ENCODE measurements at places on chromosomes 2 and 18.

DNA sequence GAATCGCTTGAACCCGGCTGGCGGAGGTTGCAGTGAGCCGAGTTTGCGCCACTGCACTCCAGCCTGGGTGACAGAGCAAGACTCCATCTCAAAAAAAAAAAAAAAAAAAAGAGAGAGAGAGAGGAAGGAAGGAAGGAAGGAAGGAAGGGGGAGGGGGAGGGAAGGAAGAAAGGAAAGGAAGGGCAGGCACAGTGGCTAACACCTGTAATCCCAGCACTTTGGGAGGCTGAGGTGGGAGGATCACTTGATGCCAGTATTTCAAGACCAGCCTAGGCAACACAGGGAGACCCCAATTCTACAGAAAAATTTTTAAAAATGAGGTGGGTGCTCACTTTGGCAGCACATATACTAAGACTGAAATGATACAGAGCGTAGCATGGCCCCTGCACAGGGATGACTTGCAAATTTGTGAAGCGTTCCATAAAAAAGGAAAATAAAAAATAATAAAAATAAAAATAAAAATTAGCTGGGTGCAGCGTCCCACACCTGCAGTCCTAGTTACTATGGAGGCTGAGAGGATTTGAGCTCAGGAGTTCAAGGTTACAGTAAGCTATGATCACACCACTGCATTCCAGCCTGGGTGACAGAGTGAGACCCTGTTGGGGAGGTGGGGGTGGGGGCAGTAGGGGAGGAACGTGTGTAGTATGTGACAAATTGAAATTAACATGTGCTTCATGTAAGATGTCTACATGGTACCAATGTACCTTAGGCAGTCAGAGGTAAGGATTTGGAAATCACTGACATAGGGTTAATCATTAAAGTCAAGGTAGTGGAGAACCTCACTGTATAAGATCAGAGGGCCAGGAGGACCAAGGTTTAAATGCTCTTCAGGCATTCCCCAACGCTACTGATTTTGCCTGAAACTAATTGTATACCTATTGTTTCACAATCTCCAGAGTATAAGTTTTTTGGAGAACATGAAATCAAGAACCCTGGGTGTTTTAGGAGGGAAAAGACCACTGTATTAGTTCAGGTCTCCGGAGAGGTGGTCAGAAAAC lies 1.4 kb downstream of the WDCP start:
- no peak for DNase-seq

- DNase-seq: peak; percentile 49
These were observed 8.6 kb upstream of the PLEKHM3 start for GRCh38 chr2:208033701-208034502.

GRCh38 chr18:74399091-74399887 lies 57.8 kb downstream of the DIPK1C start:
- no peak for DNase-seq

GRCh38 chr18:76463872-76464271 lies 31.2 kb downstream of the ZNF516 start:
- DNase-seq: no peak

DNA sequence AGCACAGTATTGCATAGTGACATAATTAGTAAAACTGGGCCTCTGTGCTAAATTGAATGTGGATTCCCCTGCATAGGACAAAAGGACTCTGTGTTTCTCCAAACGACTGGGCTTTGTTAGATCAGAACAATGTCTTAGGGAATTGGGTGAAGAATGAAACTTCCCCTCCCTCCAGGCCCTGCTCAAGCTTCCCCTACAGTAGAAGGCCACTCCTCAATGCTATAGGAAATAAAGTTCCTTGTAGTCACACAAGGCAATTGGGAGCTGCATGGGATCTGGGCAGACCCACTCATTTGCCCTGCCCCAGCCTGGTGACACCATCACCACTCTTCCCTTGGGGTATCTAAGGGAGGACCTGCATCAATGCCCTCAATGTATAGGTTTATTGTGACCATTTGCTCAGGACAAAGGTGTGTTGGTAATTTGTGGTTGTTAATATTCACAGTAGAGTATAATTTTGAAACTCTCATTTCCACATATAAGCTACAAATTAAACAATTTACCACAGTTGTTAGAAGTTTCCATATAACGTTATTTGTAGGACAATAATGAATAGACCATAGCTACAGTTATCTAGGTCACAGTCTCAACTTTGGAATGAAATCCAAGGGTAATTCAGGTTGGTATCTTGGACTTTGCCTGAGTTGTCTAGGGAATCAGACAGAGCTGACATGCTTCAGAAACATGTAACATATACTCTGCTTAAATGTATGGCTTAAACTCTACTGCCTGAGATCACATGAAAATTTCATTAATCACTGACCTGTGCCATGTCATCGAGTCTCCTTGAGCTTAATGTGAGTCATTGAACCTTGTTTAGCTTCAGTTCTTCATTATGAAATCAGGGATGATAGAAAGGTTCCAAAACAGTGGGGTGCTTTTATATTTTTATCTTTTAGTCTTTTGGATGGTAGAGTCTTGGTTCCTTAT lies 64.8 kb upstream of the DARS1 start:
- no peak for DNase-seq

GRCh38 chr2:218679119-218679518 lies 7.2 kb downstream of the STK36 start:
- DNase-seq: peak; percentile 50

DNA sequence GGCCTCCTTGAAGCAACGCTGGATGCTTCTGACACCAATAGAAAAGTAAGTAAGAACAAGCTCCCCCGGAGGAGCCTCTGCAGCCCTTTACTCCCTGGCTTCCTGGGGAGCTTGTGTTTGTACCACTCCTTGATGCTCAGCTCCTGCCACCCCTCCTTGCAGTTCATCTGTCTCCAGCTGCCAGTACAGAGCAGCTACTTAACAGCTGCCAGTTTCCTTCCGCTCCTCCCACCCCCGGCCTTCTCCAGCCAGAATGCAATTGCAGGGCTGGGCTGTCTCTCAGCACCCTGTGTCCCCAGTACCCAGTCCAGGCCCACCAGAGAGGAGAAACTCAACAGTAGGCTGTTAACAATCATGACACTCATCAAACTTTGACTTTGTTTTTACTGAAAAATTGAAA lies 109.4 kb downstream of the AOX1 start:
- no peak for DNase-seq

DNA sequence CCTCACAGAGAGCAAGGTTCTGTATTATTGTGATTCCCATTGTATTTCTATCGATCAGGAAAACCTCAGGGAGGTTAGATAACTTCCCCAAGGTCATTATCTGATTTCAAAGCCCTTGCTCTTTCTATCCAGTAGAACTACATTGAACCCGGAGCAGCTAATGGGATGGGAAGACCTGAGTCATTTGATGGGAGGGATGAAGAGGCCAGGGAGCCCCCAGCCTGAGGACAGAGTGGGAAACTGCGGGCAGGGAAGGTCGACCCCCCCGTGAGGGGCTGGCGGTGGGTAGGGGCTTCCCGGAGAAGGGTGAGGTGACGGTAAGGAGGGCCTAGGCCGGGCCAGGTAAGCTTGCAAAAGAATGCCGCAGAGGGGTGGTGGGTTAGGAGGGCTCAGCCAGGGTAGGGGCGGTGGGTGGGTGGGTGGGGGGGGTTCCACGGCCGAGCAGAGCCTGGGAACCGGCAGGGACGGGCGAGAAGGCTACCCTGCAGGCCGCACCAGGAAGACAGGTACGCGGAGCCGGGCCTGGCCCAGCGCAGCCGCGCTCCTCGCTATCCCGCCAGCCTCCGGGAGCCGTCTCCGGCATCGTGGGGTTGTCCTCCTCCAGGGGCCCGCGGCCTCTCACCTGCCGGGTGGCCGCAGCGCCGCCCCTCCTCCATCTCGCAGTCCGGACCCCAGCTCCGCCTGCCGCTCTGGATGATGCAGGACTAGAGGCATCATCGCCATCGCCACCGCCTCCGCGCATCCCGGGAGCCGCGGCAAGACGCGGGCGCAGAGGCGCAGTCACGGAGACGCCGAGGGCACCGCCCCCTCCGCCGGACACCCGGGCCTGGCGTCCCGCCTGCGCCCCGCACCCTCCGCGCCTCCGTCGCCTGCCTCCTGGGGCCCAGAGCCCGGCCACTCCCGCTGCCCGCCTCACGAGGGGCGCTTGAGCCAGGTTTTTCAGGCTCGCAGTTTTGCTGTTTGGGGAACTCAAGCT lies at the start of gene GPR75:
Gene GPR75, minus strand, starts transcription at position 762 of the 976 bp plus-strand sequence. CDS start 5,211 bp downstream, outside the sequence.
- no peak for DNase-seq

- DNase-seq: no peak
These were observed 2008.4 kb upstream of the PIK3C3 start for GRCh38 chr18:39946623-39947061.

- peak; percentile 14 for DNase-seq
These were observed 61.5 kb upstream of the CYP20A1 start for GRCh38 chr2:203177361-203177760.

DNA sequence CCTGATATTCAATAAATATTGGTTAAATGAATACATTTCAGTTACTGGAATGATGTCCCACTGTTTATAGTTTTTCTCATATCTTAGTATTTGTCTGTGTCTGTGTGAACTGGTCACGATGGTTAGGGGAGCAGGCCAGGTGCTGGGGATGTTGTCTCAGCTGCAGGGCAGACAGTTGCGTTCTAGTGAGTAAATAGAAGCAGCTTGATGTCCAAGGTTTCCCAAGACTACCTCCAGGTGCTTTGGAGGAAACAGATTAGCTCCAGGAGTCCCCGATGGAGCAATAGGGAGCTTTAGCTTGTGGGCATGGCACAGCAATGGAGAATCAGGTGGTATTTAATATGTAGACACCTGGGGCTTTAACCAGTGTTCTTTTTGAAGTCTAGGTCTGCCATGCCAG lies 75.5 kb downstream of the GULP1 start:
- DNase-seq: no peak

DNA sequence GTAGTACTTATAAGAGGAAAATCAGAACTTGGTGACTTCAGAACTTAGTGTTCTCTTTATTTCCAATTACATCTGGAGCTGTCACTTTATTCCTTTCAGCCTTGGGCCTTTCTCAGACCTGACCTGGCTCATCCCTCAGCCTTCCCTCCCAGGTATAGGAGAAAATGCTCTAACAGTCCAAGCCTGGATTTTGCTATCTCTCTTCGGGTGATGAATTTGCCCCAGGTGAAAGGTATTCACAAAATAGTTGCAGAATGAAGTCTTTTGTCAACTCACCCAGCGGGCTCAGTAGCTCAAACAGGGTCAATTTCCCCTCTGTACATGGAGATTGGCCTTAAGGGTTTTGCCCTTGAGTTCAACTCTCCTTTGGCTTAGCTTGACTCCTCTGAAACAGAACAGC lies 12.0 kb downstream of the NRP2 start:
- no peak for DNase-seq

- no peak for DNase-seq
These were observed 413.7 kb upstream of the FAM98A start for GRCh38 chr2:34012715-34013302.

GRCh38 chr2:222268311-222268990 lies 30.3 kb downstream of the PAX3 start:
- DNase-seq: no peak

- DNase-seq: no peak
These were observed 147.7 kb upstream of the HS6ST1 start for GRCh38 chr2:128466376-128466775.

DNA sequence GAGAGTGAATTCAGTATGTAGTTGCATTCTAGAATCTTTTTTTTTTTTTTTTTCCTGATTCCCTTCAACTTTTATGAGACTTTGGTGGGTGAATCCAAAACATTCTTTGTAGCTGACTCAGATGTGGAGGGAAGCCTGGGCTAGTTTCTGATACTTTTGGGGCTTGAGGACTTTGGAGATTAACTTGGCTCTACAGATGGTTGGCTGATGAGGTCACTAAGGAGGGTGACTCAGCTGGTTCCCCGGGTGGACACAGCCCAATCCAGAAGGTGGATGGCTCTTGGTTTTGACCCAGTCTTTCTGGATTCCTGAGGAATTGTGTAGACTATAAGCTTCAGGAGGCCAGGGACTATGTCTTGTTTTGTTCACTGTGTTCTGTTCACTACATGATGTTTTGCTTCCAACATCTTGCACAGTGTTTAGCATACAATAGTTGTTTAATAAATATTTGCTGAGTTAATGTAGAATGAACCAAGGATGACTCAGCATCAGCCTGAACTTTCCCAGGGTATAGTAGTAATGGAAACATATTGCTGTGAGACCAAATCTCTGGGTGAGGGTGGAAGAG lies 30.5 kb downstream of the LAMA3 start:
- DNase-seq: no peak

DNA sequence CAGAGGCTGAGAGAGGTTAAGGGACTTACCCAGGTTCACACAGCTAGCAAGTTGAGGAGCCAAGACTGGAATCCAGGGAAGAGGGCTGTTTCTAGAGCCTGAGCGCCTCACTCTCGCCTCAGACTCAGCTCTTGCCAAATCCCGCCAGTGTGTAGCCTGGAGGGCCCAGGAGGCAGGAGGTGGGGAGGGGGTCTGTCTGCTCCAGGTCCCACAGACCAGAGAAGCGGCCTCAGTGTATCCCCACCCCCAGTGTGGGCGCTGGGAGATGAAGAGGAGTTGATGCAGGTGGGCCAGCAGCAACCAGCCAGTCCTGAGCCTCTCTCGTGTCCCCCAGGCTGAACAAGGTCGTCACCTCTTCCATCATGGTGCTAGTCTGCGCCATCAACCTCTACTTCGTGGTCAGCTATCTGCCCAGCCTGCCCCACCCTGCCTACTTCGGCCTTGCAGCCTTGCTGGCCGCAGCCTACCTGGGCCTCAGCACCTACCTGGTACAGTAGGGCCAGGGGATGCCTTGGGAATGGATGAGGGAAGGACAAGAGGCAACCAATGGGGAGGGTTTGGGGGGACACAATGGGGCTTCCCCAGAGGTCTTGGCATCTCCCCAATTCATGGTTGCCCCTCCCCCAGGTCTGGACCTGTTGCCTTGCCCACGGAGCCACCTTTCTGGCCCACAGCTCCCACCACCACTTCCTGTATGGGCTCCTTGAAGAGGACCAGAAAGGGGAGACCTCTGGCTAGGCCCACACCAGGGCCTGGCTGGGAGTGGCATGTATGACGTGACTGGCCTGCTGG lies 5.2 kb upstream of the CTDSP1 start:
- no peak for DNase-seq

DNA sequence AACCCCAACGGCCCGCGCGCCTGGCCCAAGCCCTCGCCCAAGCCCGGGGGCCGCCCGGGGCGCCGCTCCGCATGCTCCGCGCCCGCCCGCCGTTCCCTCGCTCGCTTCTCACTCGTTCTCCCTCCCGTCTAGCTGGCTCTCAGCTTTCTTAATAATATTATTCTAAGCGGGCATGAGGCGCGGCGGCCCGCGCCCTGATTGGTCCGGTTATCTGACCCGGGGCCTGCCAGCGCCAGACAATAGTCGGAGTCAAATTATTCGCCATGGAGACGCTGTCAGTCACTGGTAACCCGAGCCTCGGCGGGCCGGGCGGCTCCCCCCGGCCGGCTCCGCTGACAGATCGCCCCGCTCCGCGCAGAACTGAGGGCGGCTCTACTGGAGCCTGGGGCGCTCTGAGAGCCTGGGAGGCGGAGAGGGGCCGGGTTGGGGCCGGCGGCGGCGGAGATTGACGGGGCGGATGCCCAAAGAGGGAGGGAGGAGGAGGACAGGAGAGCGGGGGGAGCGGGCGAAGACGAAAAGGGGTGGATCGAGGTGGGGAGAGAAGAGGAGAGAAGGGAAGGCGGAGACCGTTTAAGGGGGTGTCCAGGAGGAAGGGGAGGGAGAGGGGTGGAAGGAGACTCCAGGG lies at the start of gene SIX2:
Gene SIX2, minus strand, starts transcription at position 150 of the 625 bp plus-strand sequence. CDS start 342 bp downstream, outside the sequence.
- no peak for DNase-seq

GRCh38 chr18:70250781-70251180 lies 38.1 kb upstream of the SOCS6 start:
- no peak for DNase-seq

- DNase-seq: peak; percentile 75
These were observed 12.7 kb upstream of the DUSP2 start for GRCh38 chr2:96157649-96158553.

- no peak for DNase-seq
These were observed 74.8 kb downstream of the B3GNT2 start for GRCh38 chr2:62270728-62271127.

Data from CD4-positive, alpha-beta T cell treated with Interferon alpha-2 for 1 hour (primary cell).